ENCODE measurements at places on chromosomes 3 and 15.

- DNase-seq, result no peak
These were observed 60.1 kb upstream of the OSTN start for GRCh38 chr3:191138937-191139336.

GRCh38 chr15:91413142-91413541 lies 313.1 kb downstream of the SV2B start:
- DNase-seq, result no peak

DNA sequence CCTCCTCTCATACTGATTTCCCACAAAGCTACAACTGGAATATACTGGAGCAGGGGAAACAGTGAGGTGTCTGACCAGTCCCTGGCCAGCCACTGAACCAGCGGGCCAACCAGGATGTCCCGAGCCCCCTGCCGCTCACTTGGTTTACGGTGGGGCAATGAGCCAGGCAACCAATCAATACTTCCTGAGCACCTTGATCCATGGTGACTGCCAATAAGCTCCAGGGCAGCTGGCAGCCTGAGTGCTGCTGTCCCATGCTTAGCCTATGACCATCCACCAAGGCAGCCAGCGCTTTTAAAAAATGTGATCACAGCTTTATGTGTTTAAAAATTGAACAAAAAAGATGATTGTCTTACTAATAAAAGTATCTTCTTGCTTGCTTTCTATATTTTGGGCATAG lies 4.2 kb downstream of the SCN10A start:
- DNase-seq, result no peak

- DNase-seq, result no peak
These were observed 11.6 kb downstream of the CCR5AS start for GRCh38 chr3:46395210-46395661.

GRCh38 chr3:149474250-149474817 lies at the start of gene TM4SF4:
Gene TM4SF4 (plus strand): TSS chr3:149474697. CDS start chr3:149474878, 181 bp downstream.
- DNase-seq, result no peak

DNA sequence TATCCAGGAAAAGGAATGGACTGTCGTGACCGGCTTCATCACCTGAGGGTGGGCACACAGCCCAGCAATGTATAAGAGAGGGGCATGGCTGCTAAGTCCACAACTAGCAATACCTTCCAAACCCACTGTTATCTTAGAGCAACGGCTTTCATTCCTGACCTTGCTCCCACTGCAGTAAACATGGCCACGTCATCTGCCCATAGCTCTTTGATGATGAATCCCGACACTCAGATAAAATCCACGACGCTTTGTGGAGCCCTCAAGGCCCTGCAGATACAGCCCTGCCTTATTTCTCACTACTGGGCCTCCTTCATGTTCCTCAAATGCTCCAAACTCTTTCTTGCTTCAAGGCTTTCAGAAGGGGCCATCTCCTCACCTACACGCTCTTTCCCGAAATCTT lies 114.0 kb downstream of the ADAMTS17 start:
- no peak for DNase-seq

- DNase-seq, result no peak
These were observed 77.1 kb downstream of the PEAK1 start for GRCh38 chr15:77342807-77343206.

DNA sequence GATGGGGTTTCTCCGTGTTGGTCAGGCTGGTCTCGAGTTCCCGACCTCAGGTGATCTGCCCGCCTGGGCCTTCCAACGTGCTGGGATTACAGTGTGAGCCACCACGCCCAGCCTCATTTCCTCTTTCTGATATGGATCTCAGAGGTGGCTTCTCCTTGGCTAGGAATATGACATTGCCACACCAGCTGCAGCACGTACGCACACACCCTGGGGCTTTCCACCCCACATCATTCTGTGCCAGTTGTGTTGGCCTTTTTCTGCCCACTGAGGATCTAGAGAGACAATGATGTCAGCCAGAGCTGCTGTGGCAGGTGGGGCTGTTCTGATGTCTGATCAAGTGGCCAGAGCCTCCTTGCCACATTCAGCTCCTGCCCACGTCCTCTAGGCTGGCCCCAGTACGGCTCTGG lies 29.0 kb downstream of the TMEM45A start:
- DNase-seq, result no peak

Data from type B pancreatic cell (in vitro differentiated cells).